ENCODE measurements at places on chromosomes 5 and 9.

DNA sequence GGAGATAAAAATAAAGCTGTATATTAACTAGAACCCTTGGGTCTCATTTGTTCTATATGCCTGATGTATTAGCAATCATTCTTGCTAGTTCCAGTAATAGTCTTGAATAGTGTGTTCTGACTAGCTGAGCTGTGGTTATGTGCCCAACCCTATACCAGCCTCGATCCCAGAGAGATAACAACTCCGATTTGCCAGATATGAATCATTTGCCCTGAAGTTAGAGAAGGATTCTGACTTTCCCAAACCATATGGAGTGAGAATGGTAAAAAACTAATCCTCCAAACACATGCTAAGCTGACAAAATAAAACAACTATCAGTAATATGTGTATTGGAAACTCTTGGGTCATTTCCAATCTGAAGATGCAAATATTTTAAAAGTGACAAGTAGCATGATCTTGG lies 64.8 kb downstream of the ALDH1A1 start:
- DNase-seq: no peak

DNA sequence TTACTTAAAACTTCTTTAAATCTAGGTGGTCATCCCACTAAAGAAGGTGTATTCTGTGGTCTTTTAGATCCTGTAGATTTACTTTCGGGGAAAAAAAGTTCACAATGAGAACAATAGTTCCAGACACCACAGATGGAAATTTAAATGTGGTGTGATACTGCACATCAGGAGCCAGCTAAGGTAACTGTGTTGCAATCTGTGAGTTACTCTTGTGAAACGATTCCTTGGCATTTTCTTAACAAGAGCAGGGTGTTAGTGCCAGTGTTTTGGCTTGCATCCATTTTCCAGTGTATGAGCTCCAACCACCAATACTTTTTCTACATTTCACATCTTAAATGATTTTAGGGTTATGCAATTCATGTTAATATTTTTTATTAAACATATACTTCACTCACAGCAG lies 674.5 kb downstream of the CETN3 start:
- DNase-seq: no peak

- DNase-seq: no peak
Measured at GRCh38 chr9:96327694-96328352, 25.8 kb upstream of the HSD17B3 start.

DNA sequence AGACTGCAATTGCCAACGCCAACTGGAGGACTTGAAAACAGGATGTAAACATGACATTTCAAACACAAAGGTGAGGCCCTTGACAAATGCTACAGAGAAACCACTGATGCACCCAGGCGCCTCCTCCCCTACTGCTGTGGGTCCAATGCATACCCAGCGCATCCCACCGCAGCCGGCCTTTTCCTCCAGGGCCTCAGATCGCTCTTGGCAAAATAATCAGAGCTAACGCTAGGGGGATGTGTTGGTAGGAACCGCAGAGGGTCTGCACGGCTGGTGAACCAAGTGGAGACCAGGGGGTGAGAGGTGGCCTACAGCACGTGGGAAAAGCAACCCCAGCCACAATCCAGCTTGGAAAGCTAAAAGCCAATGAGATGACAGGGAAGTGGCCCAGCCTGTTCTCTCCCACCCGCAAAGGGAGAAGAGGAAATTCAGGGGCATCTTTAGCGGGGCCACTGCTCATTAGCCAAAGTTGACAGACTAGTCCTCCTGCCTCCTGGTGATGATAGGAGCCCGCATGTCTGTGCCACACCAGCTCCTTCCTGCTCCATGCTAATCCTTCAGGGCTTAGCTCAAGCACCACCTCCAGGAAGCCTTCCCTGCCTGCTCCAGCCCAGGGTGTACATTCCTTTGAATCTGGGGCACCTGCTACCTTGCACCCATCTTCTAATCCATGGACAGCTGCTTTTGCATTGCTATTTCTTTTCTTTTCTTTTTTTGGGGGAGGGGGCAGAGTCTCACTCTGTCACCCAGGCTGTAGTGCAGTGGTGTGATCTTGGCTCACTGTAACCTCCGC lies 5.9 kb downstream of the FAM163B start:
- DNase-seq: no peak

DNA sequence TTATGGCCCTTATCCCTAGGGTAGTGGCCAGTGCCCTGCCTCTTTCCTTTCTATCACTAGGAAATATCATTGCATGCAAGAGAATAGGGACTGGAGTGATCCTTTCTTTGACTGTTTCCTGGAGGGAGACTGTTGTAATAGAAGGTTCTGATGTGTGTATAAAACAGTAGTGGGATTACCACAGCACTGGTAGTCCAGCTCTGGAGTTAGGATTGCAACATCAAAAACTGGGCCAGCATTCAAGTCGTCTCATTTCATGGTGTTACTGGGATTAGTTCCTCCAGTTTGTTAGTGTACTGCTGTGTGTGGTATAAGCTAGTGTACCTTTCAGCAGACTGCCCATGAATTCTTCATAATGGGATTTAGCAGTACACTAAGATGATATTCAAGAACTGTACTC lies 45.8 kb downstream of the KIAA1958 start:
- DNase-seq: no peak

DNA sequence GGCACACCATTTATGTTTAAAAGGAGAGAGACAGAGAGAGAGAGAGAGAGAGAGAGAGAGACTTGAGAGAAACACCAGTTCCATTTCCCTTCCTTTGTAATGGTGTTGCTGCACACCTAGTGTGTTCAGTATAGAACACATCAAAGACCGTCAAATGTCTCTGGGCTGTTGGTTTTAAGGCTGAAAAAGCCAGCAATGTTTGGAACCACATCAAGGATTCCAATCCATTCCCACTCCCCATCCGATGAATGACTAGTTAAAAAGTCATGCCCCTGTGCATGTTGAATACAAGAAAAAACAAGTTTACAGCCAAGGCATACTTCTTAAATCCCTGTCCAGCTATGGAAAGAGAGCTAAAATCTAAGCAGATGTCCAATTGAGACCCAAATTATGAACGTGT lies 83.0 kb upstream of the IFNE start:
- DNase-seq: no peak

GRCh38 chr9:89418474-89418845 lies 79.5 kb downstream of the SEMA4D start:
- no peak for DNase-seq
